Mesothelial cell of epicardium (in vitro differentiated cells): ENCODE measurements at places on chromosomes 11 and 22. TPM values are rescaled to one million over a fixed set of nuclear protein-coding genes. Genes with fewer than 3 reads are reported as not detected.

GRCh38 chr22:49880281-49880680 lies 26.6 kb downstream of the ZBED4 start:
- H3K4me3 ChIP-seq = no peak overlapping the region
- H3K27me3 ChIP-seq = no peaks in the 10 kb centered on the region
- no peak for DNase-seq
- H3K4me1 ChIP-seq = no peaks in the 10 kb centered on the region
- H3K27ac ChIP-seq = peak overlapping the region; percentile 12

GRCh38 chr11:120797143-120797542 lies 226.8 kb upstream of the TBCEL start:
- no peaks in the 10 kb centered on the region for H3K36me3 ChIP-seq
- peaks cover 6% of the 10 kb centered on the region for H3K27me3 ChIP-seq
- DNase-seq = no peak
- H3K27ac ChIP-seq = no peak overlapping the region

DNA sequence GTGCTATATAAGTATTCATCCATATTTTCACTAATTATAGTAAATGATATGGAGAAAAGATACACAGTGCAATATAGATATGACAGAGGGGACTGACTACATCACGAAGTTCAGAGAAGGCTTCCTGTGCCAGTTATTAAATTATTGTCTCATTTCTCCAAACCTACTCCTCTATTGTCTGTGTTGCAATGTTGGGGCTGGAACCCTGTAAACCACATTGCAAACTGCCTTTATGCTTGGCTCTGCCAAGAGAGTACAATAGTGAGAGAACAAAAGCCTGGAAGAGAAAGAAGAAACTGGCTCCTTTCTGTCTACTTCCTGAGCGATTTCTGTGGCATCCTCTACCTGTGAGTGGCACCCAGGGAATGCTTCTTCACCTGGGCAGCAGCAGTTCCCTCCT lies 46.4 kb downstream of the ME3 start:
- no peak for DNase-seq
- H3K36me3 ChIP-seq = no peaks in the 10 kb centered on the region
- H3K27me3 ChIP-seq = no peaks in the 10 kb centered on the region
- H3K4me1 ChIP-seq = peaks cover 31% of the 10 kb centered on the region
- no peak overlapping the region for H3K27ac ChIP-seq

- peak overlapping the region; percentile 89 for H3K27ac ChIP-seq
- H3K27me3 ChIP-seq = no peaks in the 10 kb centered on the region
- H3K4me1 ChIP-seq = peaks cover 29% of the 10 kb centered on the region
Measured at GRCh38 chr11:79670882-79671281, 230.1 kb upstream of the TENM4 start.

OR51I2 gene
- total RNA-seq = not detected in 3 replicates

CREB3L1 gene
- 34.5 to 43.0 TPM (median 36.3 TPM) in 3 replicates for total RNA-seq

MS4A3 gene
- not detected in 3 replicates for total RNA-seq

DNA sequence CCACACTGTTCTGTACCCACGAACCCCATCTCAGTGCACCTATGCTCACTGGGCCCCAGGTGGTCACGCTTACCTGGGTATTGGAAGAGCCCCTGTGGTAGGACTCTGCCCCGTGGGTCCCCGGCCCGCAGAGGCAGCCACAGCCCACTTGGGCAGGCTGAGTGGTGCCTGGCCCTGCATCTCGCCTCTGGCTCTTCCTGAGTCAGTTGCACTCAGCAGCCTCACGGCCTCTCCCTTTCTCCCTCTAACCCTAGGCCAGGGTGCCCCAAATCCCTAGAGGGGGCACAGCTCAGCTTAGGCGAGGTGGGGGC lies 9.7 kb downstream of the CRELD2 start:
- no peaks in the 10 kb centered on the region for H3K27me3 ChIP-seq
- H3K27ac ChIP-seq = no peak overlapping the region
- DNase-seq = no peak
- H3K4me3 ChIP-seq = no peak overlapping the region
